Activated CD4-positive, alpha-beta T cell treated with anti-CD3 and anti-CD28 coated beads for 36 hours (primary cell): ENCODE measurements at places on chromosomes 1 and 21. TPM values are rescaled to one million over a fixed set of nuclear protein-coding genes. Genes with fewer than 3 reads are reported as not detected.

TTC24 gene
- 7.3 TPM for total RNA-seq

MAP3K7CL gene
- 4.9 TPM for total RNA-seq

ATP1B1 gene
- 3.3 TPM for total RNA-seq

DNA sequence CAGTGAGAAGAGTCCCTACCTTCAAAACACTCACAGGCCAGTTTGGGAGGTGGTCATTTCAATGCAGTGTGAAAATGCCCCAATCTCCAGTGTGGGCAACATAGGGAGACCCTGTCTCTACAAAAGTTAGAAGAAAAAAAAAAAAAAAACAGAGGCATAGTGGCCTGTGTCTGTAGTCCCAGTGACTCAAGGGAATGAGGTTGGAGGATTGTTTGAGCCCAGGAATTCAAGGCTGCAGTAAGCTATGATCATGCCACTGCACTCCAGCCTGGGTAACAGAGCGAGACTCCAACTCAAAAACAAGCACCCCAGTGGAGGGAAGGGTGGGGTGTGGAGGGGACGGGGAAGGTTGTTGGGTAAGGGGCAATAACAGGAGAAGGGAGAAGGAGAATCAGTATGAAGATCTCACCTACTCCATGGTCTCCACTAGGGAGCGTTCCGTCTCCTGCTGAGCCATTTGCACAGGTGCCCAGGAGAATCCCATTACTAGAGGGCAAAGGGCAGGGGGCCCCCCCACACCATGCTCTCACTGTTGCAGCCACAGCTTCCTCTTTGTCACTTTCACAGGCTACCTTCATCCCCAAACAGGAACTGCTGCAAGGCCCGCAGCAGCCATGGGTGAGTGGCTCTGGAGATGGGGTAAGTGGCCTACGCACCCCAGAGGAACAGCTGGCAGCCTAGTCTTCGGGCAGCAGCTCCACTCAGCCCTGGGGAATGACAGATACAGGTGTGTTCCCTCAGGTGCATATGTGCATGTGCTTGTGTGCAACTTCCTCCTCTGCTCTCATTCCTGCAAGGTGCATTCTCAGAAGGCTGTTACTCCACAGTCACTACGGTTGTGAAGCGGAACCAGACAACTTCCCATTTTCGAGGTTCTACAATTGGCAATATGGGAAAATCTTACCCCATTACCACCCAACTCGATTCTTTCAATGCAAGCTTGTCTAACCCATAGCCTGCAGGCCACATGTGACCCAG is 87.9 kb upstream of the LYST start:
- no peaks in the 10 kb centered on the region for H3K27me3 ChIP-seq
- H3K36me3 ChIP-seq: no peaks in the 10 kb centered on the region
- H3K4me1 ChIP-seq: peaks cover 34% of the 10 kb centered on the region
- H3K27ac ChIP-seq: no peak overlapping the region
- H3K4me3 ChIP-seq: no peak overlapping the region

- no peak overlapping the region for H3K4me3 ChIP-seq
- no peak for DNase-seq
- H3K27me3 ChIP-seq: no peaks in the 10 kb centered on the region
- H3K36me3 ChIP-seq: no peaks in the 10 kb centered on the region
Observed at GRCh38 chr1:64515427-64515826, 45.5 kb downstream of the CACHD1 start.

DNA sequence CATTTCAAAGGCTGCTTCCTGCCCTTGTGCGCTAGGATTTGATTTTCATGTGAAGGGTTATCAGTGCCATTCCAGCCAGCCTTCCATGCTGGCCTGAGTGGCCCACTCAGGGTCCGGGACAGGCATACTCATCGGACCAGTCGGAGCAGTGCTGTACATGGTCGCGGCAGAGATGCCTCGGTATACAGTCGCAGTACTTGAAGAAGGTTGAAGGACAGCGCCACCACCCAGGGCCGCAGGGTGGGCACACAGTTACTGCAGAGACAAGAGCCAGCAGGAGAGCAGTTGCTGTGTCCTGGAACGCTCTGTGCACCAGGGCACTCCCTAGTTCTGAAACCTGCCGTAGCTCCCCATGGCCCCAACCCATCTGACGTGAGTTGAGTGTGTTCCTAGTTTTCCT is 9.1 kb downstream of the LDLRAD1 start:
- no peak overlapping the region for H3K4me3 ChIP-seq
- no peak for DNase-seq
- H3K27ac ChIP-seq: no peak overlapping the region
- H3K36me3 ChIP-seq: no peaks in the 10 kb centered on the region

GRCh38 chr1:64598100-64598571 is 128.2 kb downstream of the CACHD1 start:
- no peak for DNase-seq
- no peaks in the 10 kb centered on the region for H3K4me1 ChIP-seq
- no peak overlapping the region for H3K4me3 ChIP-seq
- no peak overlapping the region for H3K27ac ChIP-seq
- H3K27me3 ChIP-seq: peaks cover 3% of the 10 kb centered on the region
- H3K36me3 ChIP-seq: no peaks in the 10 kb centered on the region

GRCh38 chr1:226128487-226129075 is 58.0 kb downstream of the ACBD3 start:
- H3K4me1 ChIP-seq: peaks cover 14% of the 10 kb centered on the region
- H3K4me3 ChIP-seq: no peak overlapping the region
- H3K27ac ChIP-seq: no peak overlapping the region
- DNase-seq: no peak

DNA sequence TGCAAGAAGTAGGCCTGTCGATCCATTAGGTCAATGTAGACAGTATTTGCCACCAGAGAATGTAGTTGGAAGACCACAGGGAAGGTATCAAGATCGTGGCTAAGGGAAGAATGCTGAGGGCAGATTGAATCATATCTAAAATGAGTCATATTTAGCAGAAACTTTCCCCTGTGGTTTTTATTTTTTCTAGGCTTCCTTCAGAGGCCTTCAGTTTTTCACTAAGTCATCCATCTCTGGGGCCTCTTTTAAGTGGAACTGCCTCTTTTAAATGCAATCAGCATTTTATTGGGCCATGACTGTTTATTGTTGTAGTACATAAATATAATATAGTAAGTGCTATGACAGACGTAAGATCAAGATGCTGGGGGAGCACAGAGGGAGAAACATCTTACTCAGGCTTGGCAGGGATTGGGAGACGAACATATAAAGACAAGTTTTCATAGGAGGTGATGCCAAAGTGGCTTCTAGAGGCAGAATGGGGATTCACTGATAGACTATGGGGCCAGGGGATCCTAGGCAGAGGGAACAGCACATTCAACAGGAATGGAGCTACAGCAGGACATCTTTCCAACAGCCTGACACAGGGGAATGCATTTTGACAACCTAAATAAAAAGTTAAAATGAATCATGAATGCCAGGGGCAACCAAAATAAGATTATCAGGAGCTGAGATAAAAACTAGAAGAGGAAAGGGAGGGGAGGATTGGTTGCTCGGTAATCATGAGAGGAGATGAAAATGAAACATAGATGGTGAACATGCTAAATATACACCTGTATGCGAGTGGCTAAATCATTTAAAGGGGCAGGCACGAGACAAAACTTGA is 20.1 kb downstream of the UBE2U start:
- H3K27ac ChIP-seq: peak overlapping the region; percentile 58
- H3K4me3 ChIP-seq: no peak overlapping the region
- H3K27me3 ChIP-seq: peaks cover 33% of the 10 kb centered on the region
